ENCODE measurements at places on chromosomes 12 and 14.

DNA sequence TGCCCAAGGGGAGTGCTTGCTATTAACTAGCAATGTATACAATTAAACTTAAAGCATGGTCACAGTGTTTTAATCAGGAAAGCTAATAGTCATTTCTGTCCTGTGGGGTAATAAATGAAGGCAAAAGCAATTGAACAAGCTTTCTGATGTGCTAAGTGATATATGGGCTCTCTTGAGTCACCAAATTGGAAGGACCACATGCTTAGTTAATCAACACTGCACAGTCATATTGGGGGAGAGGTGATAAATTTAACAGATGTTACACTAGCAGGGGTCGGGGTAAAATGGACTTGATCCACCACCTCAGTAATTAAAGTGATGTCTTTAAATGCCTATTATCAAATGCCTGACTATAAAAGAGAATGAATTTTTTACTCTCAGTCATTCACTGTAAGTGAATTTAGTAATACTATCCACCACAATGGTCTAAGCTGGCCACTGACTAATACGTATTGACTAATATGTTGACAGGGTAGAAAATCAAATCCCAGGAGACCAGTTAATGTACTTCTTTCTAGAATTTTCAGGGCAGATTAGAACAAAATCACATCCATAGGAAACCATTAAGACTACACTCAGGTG is 736.3 kb downstream of the RPS29 start:
- DNase-seq = no peak

DNA sequence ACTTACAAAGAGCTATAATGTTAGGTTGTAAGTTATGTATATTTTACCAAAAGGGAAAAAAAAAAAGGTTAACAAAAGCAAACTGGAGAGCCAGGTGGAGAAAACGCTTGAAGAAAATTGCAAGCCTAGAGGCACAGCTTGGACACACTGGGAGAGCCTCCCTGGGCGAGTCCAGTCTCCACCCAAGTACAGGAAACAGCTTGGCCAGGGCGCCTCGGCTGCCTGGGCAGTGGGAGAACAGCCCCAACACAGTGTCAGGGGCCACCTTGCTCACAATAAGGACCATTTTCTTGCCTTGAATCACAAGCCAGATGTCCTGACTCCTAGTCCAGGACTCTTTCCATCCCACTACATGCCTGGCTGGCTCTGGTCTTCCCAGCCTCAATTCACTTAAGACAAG is 33.3 kb downstream of the TTC7B start:
- no peak for DNase-seq

- no peak for DNase-seq
These were observed 76.9 kb downstream of the SMOC1 start for GRCh38 chr14:69955855-69956845.

- no peak for DNase-seq
These were observed 161.3 kb downstream of the C12orf42 start for GRCh38 chr12:103334466-103334865.

DNA sequence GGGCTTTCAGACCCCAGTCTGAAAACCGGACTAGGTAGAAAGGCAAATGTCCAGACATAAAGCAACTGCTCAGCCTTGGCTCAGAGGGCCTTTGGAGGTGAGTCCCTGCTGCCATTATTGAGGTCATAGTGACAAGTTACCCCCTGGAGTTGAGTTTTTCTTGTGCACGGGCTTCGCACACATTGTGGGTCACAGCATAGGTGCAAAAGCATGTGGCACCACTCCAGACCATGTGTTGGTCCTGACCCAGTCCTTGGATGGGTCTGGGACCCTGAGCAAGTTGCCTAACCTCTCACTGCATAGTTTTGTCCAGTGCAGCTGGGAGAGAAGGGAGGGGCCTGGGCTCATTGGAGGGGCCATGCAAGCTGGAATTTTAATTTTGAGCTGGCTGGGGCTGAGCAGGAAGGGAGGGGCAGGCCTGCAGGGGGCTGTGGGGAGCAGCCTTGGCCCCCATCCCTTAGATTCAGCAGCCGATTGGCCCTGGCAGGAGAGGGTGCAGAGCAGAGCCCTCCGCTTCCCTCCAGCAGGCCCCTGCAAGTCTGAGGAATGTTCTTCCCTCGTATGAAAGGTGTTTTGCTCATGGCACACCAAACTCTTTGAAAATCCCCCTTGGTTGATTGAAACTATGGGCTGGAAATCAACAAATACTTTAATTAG is 4.2 kb upstream of the KRT5 start:
- no peak for DNase-seq

GRCh38 chr14:25699981-25700380 is 650.0 kb upstream of the STXBP6 start:
- DNase-seq = no peak

DNA sequence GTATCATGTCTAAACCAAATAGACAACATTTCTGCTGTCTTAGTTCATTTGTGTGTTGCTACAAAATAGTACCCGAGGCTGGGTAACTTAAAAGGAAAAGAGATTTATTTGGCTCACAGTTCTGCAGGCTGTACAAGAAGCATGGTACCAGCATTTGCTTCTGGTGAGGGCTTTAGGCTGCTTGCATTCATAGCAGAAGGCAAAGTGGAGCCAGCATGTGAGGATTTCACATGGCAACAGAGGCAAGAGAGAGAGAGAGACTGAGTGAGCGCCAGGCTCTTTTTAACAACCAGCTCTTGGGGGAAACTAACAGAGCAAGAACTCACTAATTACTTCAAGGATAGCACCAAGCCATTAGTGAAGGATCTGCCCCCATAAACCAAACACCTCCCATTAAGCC is 271.4 kb upstream of the SRRM4 start:
- DNase-seq = no peak

- no peak for DNase-seq
These were observed 708.0 kb downstream of the BCL11B start for GRCh38 chr14:98564006-98564405.

GRCh38 chr14:102316338-102316742 is 3.2 kb upstream of the ZNF839 start:
- peak; percentile 41 for DNase-seq

DNA sequence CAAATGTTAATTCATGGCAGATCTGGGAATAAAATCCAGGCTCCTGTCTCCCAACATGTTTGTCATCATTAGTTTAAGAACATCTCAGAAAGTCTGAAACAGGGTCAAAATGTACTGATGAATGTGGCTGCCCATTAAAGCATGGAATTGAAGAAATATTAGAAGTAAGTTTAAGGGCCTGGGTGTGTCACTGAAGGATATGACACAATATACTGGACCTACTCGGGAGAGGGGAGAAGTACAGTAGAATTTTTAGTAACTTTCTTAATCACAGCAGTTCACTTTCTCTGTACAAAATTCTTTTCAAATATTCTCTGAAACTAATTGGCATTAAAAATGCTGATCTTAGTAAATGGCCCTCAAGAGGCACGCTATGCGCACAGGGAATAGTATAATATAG is 185.5 kb downstream of the ETV6 start:
- DNase-seq = no peak

DNA sequence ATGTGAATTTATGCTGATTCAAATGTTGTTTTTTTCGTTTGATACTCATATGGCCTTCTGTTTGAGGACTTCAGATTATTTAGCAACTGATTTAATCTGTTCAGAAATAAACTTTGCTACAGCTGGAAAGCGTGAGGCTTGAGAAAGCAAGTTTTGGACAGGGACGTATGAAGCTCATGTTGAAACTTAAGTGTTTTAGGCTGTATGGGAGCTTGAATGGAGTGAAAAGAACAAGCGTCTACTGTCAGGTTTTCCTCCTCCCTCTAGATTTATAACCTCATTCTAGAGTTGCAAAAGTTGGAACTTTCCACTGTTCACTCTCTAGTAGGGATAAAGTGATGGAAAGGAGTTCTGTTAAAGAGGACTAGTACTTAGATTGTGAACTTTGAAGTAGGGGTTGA is 1.0 kb downstream of the PRPF39 start:
- DNase-seq = no peak

DNA sequence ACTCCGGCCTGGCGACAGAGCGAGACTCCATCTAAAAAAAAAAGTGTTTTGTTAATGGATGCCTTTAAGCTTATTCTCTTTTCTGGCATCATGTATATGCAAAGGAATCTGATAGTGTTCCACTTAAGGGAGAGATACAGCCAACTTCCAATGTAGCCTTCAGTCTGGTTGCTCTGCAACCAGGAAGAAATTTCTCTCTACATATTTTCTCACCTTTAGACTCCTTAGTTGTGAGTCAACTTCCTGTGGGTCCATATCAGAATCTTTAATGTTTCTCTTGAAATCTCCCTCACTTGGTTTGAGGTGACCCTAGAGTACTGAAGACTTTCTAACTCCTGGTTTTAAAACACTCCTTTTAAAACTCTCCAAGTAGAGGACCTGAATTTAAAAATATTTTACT is 340.4 kb downstream of the SLC6A15 start:
- DNase-seq = no peak

GRCh38 chr12:52387859-52388258 is 2.4 kb upstream of the KRT84 start:
- no peak for DNase-seq

GRCh38 chr12:62584619-62585018 is 118.0 kb downstream of the MON2 start:
- no peak for DNase-seq

GRCh38 chr14:91149462-91149861 is 35.6 kb downstream of the DGLUCY start:
- no peak for DNase-seq

- no peak for DNase-seq
These were observed 251.6 kb upstream of the ALG10 start for GRCh38 chr12:33770652-33771051.

DNA sequence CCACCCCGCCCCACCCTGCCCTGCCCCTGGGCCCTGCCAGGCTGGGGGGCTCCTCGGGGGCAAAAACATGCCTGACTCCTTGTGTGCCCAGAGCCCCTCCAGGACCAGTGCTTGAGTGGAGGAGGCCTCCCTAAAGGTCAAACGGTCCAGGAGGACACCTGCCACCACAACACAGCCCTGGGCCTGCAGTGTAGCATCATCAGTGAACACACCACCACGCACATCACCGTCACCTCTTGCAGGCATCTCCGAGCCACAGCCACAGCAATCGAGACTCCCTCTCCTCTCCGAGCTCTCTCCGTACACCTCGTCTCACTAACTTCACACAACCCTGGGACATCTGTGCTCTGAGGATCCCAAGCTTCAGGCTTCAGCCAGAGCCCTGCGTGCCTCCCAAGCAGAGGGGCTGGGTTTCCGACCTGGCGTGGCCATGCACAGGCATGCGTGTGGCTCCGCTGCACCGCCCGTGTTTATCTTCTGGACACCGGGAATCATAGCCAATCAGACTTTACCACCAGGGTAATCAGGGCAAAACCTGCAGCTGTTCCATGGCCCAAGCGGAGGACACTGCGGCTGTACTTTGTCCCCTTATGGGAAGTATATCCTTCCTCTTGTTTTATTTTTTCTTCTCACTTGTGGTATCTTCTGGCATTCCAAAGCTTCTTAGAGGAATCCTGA is 6.2 kb upstream of the DIO3 start:
- DNase-seq = no peak

- no peak for DNase-seq
These were observed 215.8 kb upstream of the DIO2 start for GRCh38 chr14:80427101-80427500.

DNA sequence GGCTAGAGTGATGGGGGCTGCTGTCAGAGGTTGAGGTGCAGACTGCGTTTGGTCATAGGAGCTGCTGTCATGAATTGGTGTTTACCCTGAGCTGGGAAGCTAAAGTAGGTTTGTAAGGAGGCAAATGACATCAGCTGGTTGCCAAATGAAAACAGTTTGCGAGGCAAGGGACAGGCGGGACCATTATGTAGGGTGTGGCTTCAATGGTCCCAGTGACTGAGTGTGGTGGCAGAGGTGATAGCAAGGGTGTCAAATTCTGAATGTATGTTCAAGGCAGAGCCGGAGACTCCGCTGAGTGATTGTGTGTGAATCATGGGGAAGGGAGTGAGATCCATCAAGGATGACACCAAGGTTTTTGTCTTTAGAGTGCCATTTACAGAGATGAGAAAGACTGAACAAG is 359.5 kb downstream of the VRK1 start:
- no peak for DNase-seq

DNA sequence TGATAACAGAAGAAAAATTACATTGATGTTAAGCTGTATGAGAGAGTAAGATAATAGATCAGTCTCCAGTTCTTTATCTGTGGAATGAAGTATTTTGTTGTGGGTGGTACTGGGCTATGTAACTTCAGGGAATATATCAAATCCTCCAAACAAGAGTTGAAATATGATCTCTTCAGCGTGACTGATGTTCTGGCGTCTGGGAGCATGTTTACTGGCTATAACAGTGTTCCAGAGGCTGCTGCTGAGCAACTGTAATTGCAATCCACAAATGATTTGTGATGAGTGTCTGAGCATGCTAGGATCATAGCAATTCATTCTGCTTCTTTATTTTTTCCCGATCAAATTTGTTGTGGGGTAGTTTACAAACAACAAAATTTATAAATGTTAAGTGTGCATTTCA is 18.6 kb upstream of the CCDC198 start:
- no peak for DNase-seq
